ENCODE measurements at places on chromosomes 6 and 20. TPM values are rescaled to one million over a fixed set of nuclear protein-coding genes. Genes with fewer than 3 reads are reported as not detected.

GRCh38 chr6:145070791-145071190, 664.5 kb downstream of the EPM2A start:
- no peak for DNase-seq

- DNase-seq: no peak
Observed at GRCh38 chr20:33687993-33688937, 2.1 kb upstream of the E2F1 start.

DNA sequence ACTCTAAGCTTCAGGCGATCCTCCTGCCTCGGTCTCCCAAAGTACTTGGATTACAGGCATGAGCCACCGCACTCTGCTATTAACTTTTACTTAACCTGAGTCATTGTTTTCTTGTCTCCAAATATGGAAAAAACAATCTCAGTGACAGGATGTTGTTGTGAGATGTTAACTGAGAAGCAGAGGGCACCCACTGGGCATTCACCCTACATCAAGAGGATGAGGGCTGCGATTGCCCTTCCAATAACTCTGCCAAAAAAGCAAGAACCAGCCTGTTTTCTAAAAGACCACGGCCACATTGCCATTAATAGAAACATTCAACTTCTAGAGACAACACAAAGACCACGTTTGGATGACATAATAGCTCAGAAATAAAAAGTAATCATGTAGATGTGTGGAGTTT, 107.6 kb upstream of the SGK1 start:
- DNase-seq: no peak

Gene BMP7
- not detected for total RNA-seq

Gene C20orf141
- not detected for total RNA-seq

Data from natural killer cell (primary cell).